ENCODE measurements at places on chromosomes 1 and 21.

- no peak for DNase-seq
Measured at GRCh38 chr21:34942911-34943310, 106.2 kb downstream of the RUNX1 start.

- DNase-seq = no peak
Measured at GRCh38 chr1:206430031-206430983, 40.0 kb upstream of the IKBKE start.

GRCh38 chr1:91556556-91556955 is 55.9 kb downstream of the CDC7 start:
- no peak for DNase-seq

DNA sequence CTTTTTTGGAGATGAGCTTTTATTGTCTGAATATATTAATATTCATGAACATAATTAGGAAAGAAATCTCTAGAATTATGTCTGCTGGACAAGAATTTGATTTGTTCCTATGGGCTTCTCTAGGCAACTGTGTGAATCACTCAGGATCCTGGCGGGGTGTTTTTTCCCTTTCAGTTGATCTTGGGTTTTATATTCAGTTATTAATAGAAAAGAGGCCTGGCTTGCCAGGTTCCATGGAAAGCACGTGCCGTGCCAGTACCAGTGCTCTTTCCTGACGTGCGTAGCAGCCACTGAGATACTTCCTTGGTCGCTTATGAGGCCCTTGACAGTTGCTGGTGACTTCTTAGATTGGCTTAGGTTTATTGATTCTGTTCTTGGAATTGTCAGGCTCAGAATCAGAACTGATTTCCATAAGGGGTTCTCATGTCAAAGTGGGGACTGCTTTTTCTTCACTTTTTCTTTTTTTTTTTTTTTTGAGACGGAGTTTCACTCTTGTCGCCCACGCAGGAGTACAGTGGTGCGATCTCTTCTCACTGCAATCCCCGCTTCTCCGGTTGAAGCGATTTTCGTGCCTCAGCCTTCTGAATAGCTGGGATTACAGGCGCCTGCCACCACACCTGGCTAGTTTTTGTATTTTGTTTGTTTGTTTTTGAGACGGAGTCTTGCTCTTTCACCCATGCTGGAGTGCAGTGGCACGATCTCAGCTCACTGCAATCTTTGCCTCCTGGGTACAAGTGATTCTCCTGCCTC is 48.7 kb upstream of the KIF1B start:
- no peak for DNase-seq

DNA sequence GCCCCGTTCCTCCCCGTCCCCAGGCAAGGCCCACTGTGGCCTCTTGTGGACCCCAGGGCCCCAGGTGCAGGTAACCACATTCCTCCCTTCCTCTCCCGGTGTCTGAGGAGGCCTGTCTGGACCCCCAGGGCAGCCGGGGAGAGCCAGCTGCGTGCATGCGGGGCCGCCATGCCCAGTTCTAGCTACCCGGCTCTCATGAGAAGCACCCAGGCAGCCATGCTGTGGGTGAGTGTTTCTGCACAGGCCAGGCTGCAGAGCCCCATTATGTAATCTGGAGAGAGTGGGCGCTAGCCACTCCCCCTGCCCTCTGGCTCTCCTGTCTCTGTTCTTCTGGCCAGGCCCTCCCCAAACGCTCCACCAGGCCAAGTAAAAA is 18.4 kb upstream of the PLEKHG5 start:
- DNase-seq = no peak

GRCh38 chr1:90850898-90851710 is 134.0 kb upstream of the BARHL2 start:
- DNase-seq = peak; percentile 89

DNA sequence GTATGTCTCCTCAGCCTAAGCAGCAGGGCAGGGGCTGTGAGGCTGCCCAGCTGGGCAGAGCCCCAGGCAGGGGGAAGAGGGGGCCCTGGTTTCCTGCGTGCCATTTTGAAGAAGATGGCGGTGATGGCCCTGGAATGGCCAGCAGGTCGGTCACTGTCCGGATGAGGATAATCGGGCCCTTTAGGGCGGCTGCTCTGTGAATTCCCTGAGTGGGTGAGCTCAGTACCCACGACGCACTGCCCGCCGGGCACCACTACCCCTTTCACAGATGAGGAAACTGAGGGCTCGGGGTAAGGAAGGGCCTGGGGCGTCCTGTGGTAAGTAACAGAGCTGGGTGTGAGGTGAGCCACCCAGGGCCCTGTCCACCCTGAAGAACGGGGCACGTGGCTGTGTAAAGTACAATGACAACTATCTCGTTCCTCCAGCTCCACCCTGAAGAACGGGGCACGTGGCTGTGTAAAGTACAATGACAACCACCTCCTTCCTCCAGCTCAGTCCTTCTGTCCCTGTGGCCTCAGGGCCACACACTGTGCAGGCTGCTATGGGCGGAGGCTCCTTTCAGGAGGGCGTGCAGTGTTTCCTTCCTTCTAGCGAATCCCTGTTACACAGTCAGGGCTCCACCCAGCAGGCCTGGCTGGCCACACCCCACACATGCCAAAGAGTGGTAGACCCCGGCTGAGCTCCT is 23.2 kb downstream of the ITGB2 start:
- no peak for DNase-seq

- DNase-seq = no peak
Measured at GRCh38 chr1:184826001-184826400, 71.3 kb upstream of the EDEM3 start.

GRCh38 chr1:165235777-165236291 is 120.7 kb downstream of the LMX1A start:
- DNase-seq = no peak

- no peak for DNase-seq
Measured at GRCh38 chr1:4315202-4315601, 339.2 kb upstream of the AJAP1 start.

DNA sequence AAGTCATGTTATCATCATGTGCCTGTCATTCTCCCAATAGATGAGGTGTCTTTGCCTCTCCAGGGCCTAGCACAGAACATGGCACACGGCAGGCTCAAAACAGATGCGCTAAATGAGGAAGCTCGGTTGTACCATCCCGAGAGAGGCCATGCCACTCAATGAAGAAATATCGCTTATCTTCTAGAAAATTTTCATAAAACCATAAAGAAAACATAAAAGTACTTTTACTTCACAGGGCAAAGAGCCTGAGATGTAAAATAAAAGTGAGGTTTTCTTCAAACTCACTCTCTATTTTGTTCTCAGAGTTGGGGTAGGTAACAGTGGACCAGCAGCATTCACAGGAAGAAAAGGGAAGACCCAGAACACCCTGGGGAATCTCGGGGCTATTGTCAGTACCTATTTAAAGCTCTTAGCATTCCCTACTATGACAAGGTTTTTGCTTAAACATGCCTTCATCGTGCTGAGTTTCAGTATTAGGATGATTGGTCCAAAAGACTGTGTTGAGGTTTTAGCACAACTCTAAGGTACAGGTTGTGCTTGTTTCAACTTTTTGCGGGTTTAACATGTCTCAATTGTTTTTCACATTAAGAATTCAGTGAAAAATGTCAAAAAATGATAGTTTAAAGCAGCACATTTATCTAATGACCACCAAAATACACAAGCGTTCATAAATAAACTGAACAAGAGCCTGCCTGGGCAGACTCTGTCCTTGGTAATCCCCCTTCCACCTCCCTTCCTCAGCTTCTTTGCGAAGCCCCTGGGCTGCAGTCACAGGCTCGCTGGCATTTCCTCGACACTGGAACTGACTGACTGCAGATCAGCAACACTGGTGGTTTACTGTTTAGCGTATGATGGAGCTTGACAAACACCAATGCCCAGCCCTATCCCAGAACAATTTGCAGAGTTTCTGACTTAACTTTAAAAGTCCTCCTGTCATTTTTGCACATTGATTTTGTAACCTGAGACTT is 55.6 kb downstream of the COQ8A start:
- DNase-seq = no peak

- DNase-seq = no peak
Measured at GRCh38 chr1:8677782-8678181, 139.7 kb downstream of the RERE start.

DNA sequence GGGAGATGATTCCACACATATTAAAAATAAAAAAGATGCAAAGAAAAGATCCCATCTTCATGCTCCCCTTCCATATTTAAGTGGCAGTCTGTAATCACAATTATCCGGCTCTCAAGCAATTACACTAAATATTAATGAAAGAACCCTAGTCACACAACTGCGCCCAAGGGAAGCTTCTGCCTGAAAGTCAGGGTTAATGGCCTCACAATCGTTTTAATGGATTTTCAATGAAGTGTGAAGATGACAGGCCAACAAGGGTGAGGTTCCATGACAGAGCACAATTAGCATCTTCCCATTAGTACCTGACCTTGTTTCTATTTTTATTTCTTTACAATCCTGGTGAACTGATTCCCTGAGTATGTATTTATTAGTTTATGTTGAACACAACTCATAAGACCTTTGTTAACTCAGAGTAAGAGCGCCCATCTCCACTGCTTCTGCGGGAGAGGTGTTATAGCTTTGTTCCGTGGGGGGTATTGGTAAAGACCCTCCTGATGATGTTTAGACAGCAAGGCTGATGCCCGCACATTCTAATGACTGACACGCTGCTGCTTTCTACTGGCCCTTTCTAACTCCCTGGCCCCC is 80.9 kb downstream of the IER5 start:
- no peak for DNase-seq

- DNase-seq = no peak
Measured at GRCh38 chr1:226657895-226658545, 81.1 kb downstream of the ITPKB start.

DNA sequence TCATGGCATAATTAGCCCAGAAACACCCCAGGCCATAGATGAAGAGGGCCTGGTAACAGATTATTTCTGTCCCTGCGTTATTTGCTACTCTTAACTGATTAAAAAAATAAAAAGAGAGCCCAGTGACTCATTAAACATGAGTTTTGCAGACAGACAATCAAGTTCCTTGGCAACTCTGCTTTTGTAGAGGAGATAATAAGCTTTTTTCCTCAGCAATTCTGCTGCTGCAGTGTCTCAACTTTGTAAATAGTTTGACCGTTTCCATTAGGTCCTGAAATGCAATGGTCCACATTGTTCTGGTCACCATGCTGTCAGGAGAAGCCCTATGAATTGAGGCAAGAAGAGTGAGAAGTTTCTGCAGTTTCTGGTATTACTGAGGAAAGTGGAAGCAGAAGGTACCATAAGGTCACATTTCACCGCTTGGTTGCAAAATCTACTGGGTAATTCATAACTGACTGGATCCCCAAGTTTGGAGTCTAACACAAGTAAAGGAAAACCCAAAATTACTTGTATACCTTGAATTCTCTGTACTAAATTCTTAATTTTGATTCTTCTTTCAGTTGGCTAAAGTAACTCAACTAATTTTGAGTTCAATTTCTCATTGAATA is 139.5 kb downstream of the ZZZ3 start:
- no peak for DNase-seq

DNA sequence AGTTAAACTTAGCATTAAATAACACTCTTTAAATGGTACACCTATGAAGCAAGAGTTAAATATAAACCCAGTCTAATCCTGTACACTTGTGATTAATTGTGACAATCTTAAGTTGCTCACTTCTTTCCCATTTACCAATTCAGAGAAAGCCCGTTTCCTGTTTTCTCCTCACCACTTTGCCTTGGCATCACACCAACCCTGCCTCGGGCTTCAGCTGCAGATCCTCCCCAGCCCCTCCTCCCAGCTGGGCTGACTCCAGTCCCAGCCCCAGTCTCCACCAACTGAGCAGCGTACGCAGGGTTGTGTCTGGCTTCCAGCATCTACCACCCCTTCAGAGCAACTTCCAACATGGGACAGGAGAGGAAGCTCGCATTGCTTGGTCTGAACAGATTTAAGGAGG is 4.1 kb downstream of the PYCR2 start:
- peak; percentile 74 for DNase-seq

- no peak for DNase-seq
Measured at GRCh38 chr1:27570356-27570755, 33.6 kb downstream of the AHDC1 start.

DNA sequence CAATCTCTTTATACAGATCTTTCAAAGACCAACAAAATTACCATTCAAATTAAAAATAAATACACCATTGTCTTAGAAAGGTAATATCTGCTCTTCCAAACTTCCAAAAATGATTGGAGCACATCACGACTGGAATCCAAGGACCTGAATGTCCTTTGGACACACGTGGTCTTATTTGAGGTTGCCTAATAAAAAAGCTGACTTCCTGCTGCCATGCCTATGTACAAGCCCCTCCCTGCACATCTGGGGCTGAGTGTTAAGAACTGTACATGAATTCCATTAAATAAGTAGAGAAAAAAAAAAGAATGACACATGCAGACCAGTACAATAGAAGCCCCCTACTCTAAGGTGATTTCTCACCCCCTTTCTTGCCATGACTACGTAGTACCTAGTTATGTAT is 73.6 kb downstream of the SUSD4 start:
- DNase-seq = no peak

DNA sequence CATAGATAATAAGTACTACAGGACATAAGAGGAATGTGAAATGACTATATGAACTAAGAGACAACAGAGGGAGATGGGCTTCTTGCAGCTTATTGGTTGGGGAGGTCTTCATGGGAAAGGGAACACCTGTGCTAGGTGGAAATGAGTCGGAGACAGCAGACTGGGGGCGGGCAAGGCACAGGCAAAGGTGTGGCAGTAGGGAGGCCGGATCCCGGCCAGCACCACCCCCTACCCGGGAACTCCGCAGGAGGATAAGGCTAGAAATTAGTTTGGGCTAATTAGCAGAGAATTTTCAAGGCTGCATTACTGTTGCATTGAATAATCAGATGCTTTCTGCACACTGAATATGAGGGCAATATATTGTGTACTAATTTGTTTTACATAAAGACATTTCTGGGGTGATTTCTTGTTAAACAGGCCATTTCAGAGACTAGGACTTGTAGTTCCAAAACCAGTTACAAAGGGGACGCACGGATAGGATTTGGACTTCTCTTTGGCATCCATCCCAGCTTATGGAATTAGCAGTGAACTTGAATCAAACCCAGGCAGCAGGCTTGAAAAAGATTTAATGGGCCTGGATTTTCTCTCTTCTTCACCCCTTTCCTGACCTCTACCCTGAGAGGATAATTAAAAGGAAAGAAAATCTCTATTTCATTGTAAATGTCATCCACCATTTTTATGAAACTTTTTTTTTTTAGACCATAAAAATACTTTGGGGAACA is 2.2 kb upstream of the HUNK start:
- no peak for DNase-seq

GRCh38 chr1:98045767-98046641 is 125.2 kb upstream of the DPYD start:
- DNase-seq = peak; percentile 32

- DNase-seq = no peak
Measured at GRCh38 chr1:247077876-247078257, 744 bp downstream of the ZNF670 start.

- DNase-seq = no peak
Measured at GRCh38 chr1:161736335-161736969, 13.1 kb upstream of the DUSP12 start.

DNA sequence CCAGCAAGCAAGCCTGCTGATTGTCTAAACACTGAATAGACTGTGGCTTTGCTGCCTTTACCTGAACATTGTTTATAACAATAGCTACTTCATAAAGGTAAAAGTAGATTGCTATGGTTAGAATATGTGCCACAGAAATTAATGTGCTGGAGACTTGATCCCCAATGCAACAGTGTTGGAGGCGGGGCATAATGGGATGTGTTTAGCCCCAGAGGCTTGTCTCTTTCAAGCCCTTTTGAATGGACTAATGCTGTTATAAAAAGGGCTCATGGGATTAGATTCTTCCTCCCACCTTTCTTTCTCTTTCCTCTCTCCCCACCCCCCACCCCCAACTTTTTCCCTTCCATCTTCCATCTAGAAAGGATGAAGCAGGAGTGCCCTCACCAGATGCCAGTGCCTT is 80.2 kb upstream of the PPP2R5A start:
- no peak for DNase-seq
